Activated T-helper 1 cell treated with anti-CD3 and anti-CD28 coated beads, Interleukin-12 subunit alpha, Interleukin-12 subunit beta, Interleukin-2, Interleukin-4 antibody, amounts not matched to agents 30 ng/mL and 10 ng/mL and 1 ng/mL, durations not matched to agents 14 hours and 24 hours and 36 hours (primary cell): ENCODE measurements at places on chromosomes 16 and 17. TPM values are rescaled to one million over a fixed set of nuclear protein-coding genes. Genes with fewer than 3 reads are reported as not detected.

Gene SEZ6L2
- 0.16 and 0.32 TPM in 2 replicates for total RNA-seq

Gene TNFRSF13B
- not detected in 2 replicates for total RNA-seq

Gene SLFN5
- total RNA-seq = 10.4 and 11.0 TPM in 2 replicates

Gene CRYBA1
- total RNA-seq = not detected in 2 replicates

Gene LRRC59
- total RNA-seq = 113 and 116 TPM in 2 replicates

Gene GGT6
- total RNA-seq = not detected in 2 replicates

Gene TK2
- total RNA-seq = 7.3 and 8.4 TPM in 2 replicates

Gene IRX3
- total RNA-seq = 1.1 and 1.4 TPM in 2 replicates

Gene RAMP2
- total RNA-seq = not detected in 2 replicates

Gene SCNN1G
- total RNA-seq = not detected in 2 replicates

Gene TBC1D3G
- total RNA-seq = not detected in 2 replicates

Gene KRTAP2-3
- not detected in 2 replicates for total RNA-seq
